ENCODE measurements at places on chromosomes 2 and 18.

GRCh38 chr2:189116979-189117378, 62.6 kb downstream of the COL5A2 start:
- no peak for DNase-seq

GRCh38 chr2:137036619-137037018, 271.3 kb downstream of the THSD7B start:
- no peak for DNase-seq

DNA sequence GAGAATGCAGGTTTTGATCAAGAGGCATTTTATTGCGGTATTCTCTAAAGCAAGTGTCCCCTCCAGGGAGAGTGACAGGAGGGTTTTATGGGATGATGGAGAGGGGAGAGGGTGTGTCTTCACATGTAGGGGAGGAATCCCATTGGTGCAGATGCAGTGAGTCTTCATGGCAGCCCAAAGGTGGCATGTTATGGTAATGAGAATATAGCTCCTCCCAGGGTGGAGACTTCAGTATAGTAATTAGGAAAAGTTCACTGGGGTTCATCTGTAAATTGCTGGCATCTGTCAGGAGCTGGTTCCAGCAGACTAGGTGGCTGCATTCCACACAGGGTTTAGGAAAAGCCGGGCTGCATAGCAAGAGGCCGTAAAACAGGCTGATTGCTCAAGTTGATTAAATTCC, 230.7 kb upstream of the CCDC68 start:
- DNase-seq, result peak; percentile 20

DNA sequence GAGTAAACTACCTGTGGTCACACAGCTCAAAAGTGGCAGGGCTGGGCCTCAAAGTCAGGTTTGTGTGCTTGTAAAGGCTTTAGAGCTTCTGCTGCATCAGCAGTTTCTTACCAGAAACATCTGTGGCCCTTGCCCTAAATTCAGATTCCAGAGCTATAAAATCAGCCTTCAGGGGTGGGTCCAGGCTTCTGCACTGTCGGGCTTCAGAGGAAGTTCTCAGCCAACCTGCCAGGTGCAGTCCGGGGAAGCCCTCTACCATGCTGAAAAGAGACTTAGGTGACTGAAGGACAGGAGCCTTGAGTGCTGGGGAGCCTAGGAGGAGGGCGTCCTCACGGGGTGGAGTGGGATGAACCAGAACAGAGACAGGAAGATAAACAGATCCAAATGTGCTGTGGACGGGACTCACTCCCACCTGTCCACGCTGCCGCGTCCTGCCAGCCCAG, 69.9 kb upstream of the HS6ST1 start:
- DNase-seq, result no peak

DNA sequence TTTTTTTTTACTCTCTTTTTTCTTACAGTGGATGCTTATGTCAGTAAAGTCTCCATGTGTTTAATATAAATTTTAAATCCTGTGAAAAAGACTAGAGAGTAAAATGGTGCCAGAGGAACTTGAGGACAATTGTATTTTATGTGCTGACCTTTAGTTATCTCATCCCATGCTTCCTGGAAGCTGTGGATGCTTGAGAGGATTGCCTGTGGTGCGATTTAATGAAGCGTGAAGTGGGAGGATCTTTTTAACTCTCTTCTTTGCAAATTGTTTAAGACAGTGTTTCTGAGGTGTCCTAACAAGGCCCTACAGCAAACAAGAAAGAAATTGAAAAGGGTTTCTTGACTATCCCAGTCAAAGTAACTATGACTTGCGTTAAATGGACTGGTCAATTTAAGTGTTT, 84.2 kb downstream of the DTNA start:
- no peak for DNase-seq

DNA sequence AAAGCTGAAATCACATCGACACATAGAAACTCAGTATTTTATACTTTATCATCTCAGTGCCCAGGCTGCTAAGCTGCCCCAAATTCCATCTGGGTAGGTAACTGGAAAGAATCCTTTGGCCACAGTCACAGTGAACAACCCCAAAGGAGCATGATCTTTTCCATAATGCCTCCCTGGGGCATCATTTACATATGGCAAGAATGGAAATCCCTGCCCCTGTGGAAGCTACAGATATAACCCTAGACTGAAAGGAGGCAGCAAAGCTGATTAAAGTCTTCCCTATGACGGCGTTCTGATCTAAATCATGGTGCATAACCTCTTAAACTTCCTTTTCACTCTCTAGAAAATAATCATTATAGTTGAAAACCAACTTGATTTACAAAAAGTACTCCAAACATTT, 41.5 kb downstream of the MAP3K19 start:
- peak; percentile 14 for DNase-seq

DNA sequence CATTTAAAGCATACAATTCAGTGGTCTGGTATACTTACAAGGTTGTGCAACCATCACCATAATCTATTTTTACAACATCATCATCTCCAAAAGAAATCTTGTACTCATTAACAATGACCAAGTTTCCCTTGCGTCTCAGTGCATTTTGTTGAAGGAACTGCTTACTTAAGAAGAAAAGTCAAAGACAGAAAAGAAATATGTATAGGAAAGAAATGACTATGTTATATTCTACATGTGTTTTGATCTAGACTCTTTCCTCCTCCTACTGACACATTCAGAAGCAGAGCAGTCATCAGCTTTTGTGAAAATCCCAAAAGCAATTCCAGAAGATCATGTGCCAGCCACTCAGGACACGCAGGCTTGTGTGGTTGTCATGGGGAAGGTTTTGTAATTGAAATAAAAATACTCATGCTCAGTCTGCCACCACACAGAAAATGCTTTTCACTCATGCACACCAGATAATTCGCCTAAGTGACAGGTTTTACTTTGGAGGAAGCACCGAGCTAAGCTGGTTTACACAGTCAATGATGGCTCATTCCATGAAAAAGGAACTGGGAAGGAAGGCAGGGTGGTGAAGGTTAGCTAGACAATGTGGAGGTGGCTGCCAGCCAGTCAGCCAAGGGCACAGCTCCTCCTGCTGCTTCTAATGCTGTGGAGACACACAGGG, 158.5 kb upstream of the REV1 start:
- peak; percentile 73 for DNase-seq

- DNase-seq, result peak; percentile 79
Measured at GRCh38 chr18:44887227-44887631, 206.5 kb downstream of the SETBP1 start.

DNA sequence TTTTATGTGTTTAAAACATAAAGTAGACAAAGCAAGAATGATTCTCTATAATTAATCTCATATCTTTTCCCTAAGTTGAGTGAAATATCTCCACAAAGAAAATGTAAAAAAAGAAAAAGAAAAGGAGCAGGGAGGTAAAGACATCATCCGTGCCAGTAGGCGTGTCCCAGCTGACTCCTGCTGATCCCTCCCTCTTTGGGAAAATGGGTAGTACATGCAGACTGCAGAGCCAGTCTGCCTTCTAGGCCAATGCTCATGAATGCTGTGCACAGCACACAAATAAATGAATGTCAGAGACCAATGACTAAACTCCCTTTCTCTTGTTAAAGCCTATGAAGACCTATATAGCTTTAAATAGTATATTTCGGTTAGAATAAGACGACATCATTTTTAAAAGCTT, 64.7 kb downstream of the RAPH1 start:
- no peak for DNase-seq

GRCh38 chr2:239252393-239252792, 148.4 kb downstream of the HDAC4 start:
- no peak for DNase-seq

DNA sequence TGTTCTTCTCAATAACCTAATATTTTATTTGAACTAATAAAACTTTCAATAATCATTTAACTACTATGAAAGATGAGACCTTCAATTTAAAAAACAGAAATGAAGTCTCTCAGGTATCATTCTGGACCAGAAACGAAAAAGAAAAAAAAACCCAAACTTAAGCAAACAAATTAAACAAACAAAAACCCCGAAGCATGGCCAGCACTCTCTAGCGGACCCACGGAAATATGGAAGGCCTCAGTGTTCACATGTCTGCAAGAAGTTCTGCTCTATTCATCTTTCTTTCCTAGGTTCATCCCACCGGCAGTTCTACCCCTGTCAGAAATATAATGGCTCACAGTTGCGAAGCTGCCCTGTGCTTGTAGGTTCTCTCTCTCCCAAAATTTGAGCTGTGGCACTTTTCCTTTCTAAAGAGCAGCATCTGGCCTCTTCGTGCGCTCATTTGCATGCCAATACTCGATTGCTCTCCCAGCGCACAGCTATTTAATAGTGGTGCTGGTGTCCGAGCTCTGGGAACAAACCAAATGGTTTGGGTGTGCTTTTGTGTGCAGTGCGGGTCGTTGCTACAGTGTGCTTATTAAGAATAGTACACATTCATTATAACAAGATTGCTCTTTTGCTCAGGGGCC, 129.0 kb upstream of the ZEB2 start:
- no peak for DNase-seq

DNA sequence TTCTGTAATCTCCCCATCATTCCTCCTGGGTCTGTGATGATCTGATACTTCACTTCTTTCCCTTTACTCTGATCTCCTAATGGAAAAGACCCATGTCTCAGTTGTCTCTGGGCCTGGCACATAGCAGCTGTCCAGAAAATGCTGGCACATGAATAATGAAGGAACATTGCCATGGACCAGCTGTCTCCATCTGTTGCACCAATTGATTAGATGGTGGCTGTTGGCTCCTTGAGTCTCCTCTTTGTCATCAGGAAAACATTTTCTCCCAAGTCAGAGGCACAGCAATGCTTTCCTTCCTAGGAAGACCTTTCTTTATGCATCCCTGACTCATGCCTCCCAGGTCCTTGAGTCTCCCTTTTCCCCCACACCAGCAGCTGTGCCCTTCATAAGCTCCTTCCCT, 286.2 kb upstream of the CXCR4 start:
- no peak for DNase-seq

GRCh38 chr2:108588070-108588668, 53.9 kb downstream of the LIMS1 start:
- DNase-seq, result no peak

- DNase-seq, result no peak
Measured at GRCh38 chr18:12397254-12397653, 10.5 kb upstream of the PRELID3A start.

- DNase-seq, result no peak
Measured at GRCh38 chr2:78778756-78779510, 246.6 kb upstream of the REG3G start.

DNA sequence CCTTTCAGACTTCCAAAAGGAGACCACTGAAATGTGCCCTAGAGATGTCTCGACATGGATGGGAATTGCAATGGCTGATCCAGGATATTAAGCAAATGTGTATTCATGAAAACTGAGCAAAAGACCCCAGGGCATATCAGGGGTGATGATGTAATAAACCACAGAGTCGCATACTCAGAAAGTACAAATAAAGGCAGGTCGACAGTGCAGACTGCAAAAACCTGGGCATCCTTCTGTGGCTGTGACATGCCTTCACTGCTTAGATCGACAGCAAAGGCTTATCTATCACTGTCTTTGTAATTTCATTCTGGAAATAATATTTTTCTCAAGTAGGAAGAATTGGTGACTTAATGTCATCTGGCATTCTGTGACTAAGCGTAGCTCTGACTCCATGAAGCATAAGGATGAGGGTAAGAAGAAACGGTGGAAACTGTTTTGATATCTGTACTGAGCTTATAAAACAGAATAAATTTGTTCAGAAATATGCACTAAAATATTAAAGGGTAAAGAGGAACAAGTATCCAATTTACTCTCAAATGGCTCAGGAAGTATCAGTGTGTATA, 115.6 kb upstream of the NRP2 start:
- DNase-seq, result peak; percentile 25

GRCh38 chr2:27954221-27954673, 63.7 kb downstream of the BABAM2 start:
- DNase-seq, result peak; percentile 74

- DNase-seq, result no peak
Measured at GRCh38 chr2:73008766-73009135, 62.8 kb downstream of the SFXN5 start.

- peak; percentile 82 for DNase-seq
Measured at GRCh38 chr2:20223407-20224163, 1.3 kb downstream of the SDC1 start.

DNA sequence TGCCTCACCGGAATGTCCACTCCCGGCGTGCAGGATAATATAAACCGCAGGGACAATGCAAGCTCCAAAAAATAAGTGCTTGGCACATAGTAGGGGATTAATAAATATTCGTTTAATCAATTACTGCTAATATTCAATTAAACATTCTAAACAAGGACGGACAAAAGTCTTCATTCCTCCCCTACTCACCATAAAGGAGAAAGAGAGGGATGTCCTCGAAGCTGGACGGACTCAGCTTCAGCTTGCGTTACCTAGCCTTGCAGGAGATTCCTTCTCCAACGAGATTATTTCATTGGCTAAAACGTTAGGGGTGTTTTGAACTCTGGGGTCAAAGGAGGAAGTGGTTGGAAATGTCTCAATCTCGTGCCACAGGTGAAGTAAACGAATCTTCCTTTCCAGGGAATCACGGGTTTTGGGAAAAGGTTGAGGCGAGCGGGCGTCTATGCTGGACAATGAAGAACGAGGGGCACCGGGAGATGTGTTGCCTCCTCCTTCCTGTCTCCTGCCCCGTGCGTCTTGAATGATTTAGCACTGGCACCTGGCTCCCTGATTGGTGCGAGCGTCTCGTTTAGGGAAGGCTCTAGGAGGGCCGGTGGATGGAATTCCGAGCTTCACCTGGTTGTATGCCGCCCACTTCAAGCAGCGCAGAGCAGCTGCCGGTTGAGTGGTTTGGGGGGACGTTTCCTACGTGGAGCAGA, 2.0 kb upstream of the GAD1 start:
- no peak for DNase-seq

DNA sequence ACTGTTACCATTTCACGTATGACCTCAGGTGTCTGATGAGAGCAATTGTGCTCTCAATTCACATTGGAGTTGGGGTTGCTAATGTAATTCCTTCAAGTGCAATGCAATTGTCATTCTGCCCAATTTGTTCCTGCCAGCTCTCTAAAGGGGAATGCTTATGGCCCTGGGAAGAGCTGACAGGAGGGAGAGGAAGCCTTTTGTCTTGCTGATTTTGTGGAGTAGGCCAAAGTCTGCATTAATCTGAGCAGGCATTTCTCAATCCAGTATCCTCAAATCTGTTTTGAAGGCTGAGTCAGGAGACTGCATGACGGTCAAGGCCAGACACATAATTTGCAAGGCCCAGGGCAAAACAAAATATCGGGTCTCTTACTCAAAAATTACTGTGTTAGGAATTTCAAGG, 326.4 kb upstream of the SPHKAP start:
- DNase-seq, result no peak

DNA sequence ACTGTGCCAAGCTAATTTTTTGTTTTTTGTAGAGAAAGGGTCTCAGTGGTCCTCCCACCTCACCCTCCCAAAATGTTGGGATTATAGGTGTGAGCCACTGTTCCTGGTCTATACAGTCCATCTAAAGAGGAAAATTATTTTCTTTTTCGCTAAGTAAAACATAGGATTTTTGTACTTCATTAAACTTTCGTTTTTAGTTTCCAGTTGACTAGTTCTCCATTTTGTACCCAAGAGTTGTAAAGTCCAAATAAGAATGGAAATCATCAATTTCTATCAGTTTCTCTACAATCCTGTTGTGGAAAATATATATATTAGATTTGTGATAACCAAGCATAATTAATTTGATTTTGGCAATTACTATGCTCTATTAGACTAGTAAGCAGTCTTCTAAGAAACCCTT, 156.4 kb downstream of the BABAM2 start:
- no peak for DNase-seq

- DNase-seq, result no peak
Measured at GRCh38 chr2:24762518-24762917, 30.7 kb downstream of the PTRHD1 start.
